Stimulated activated CD4-positive, alpha-beta T cell treated with anti-CD3 and anti-CD28 coated beads, Interleukin-4, amount 100 ng/mL, for 4 hours (primary cell): ENCODE measurements at places on chromosomes 5 and 9.

GRCh38 chr9:78196258-78196657 is 39.6 kb upstream of the CEP78 start:
- DNase-seq, result no peak

DNA sequence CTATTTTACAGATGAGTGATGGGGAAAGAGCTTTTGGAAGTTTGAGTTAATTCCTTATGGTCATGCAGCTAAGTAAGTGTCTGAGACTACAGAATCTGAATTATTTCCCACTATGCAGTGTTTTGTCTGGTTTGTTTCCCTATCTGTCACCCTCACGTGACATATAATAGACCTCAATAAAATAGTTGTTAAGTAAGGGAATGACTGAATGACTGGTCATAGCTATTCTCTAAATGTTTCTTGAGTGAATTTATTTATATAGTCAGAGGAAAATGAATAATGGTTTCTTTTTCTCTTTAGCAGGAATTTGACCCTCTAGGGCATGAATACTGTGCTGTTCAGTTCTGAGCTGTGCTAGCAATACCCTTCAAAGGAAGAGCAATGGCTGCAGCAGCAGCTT is 10.3 kb downstream of the TRIM32 start:
- no peak for DNase-seq

GRCh38 chr9:135296735-135297455 is 182.7 kb upstream of the PPP1R26 start:
- DNase-seq, result no peak

- DNase-seq, result no peak
Observed at GRCh38 chr5:94082405-94082804, 341.0 kb upstream of the POU5F2 start.

DNA sequence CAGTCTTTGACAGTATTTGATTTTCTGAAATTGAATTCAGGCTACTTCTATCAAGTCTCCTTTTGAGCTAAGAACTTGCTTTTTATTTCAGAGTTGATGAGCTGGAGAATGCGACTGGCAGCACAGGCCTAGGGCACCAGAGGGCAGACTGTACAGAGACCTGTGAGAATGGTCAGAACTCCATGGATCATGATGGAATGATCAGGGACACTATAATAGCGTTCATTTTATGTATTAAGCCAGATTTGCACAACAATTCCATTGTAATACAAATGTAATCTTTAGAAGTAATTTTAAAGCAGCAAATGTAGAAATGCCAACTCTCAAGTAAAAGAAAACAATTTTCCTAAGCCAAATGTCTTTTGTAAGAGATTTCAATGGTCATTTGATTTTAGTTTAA is 902.4 kb downstream of the NR2F1-AS1 start:
- DNase-seq, result no peak

DNA sequence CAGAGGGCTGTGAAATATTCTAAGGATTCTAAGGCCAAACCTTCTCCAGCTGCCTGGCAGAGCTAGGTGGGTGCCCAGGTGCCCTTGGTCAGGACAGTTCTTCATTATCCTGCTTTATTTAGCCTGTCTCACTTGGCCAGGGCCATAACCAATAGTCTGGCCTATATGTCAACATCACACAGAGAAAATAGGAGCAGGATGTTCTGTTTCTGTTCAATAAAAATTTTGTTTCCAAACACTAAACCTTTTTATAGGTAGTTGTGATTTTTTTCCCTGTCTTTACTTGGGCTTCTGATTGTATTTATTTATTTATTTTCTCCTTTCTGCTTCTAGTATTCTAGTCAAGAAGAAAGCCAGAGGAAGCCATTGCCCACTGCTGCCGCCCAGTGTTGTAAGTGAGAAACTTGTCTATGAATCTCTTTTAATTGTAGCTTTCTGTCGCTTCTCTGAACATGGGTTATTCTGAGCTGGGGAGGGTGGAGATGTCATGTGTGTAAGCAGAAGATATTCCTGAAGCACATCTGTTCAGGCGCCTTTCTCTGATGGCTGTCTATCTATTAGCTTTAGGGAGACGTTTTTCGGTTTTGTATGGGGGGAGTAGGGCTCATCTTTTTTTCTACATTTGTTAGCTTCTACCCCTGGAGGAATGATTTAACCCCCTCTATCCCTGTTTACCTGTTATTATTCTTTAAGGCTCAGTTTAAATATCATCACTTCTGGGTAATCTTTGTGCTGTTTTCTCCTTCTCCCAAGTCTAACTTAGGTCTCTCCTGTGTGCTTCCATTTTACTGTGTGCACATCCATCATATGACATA is 97.1 kb downstream of the UNC13B start:
- DNase-seq, result peak; percentile 28

GRCh38 chr9:108434502-108434901 is 421.3 kb downstream of the ACTL7B start:
- DNase-seq, result no peak

- DNase-seq, result no peak
Observed at GRCh38 chr5:53233645-53234405, 124.3 kb upstream of the MOCS2 start.
